ENCODE measurements at places on chromosomes 16 and 17.

- no peak for DNase-seq
These were observed 121.4 kb downstream of the BANP start for GRCh38 chr16:88072571-88073001.

- no peak for DNase-seq
These were observed 93.4 kb upstream of the CRHR1 start for GRCh38 chr17:45690625-45691275.

GRCh38 chr16:64745258-64745930 lies 376.5 kb downstream of the CDH11 start:
- DNase-seq: no peak

GRCh38 chr17:75922173-75922961 lies 17.7 kb upstream of the MRPL38 start:
- DNase-seq: no peak

GRCh38 chr16:56409195-56409594 lies 16.1 kb downstream of the AMFR start:
- DNase-seq: no peak

DNA sequence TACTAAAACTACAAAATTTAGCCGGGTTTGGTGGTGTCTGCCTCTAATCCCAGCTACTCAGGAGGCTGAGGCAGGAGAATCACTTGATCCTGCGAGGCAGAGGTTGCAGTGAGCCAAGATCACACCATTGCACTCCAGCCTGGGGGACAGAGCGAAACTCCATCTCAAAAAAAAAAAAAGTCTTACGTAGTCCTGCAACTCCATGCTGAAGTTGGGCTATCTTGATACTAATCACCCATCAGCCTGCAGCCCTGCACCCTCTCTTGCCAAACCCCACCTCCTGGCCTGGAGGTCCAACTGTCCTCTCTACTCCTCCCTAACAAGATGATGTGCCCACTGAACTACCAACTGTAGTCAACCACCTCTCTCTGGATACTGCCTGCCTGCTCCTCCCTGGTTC lies 4.8 kb downstream of the TMEM170A start:
- DNase-seq: no peak

DNA sequence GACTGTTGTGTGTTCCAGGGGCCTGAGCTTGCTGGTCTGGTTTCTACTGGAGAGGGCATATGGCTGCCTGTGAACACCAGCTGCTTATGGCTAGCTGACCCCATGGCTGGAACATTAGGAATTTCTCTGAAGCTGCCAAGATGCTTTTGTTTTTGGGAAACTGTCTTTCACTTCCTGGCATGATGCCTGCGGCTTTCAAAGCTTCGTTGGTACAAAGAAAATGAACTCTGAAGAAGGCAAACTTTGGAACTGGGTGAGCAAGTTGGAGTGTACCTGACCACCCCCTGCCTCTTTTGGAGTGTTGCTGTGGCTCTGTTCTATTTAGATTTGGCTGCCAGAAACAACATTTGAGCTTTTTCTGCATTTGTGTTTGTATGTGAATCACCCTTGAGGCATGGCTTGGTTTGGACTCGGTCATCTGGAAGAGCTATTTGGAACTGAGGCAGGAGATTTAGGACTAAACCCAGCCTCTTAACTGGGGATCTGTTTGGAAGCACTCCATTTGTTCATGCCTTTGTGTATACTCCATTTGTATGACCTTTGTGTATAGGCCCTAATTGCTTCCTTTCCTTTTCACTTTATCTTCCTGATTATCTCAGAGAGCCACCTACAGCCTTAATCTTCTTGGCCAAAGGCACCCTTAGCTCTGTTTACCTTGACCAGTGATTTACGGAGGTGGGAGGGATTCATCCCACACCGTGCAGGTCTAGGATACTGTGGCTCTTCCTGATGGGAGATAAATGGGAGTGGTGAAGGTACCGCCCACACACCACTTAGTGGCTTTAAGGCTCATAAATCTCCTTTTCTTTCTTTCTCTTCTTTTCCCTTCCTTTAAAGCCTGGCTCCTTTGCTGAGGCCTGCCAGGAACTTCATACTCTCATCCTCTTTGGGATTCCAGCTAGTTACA lies 7.3 kb upstream of the CPHXL start:
- DNase-seq: no peak

DNA sequence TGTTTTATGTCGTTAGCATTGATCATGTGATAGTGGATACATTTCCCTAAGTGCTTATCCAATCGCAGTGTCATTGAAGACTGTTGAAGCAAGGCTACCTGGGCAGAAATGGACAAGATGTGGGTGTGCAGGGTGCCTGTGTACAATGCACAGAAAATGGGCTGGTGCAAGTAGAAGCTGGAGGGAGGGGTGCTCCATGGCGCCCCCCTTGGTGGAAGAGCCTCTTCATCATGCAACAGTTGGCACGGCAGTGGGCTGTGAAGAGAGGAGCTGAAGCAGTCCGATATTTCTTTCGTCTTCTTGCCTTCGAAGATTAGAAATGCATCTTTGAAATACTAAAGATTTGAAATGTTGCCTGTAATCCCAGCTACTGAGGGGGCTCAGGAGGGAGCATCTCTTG lies 100.5 kb downstream of the PLCG2 start:
- no peak for DNase-seq

- DNase-seq: no peak
These were observed 458 bp downstream of the GFOD2 start for GRCh38 chr16:67718668-67719047.

- DNase-seq: no peak
These were observed 39.3 kb upstream of the GNG13 start for GRCh38 chr16:839643-840408.
